ENCODE measurements at places on chromosomes 1 and 21.

DNA sequence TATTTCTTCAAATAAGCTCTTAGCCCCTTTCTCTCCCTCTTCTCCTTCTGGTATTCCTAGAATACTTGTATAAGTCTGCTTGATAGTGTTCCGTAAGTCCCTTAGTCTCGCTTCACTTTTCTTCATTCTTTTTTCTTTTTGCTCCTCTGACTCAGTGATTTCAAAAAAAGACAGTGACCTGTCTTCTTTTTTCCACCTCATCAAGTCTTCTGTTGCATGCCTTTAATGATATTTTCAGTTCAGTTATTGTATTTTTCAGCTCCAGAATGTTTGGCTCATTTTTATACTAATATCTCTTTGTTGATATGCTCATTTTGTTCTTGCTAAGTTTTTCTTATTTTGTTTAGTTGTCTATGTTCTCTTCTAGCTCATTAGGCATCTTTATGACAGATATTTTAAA lies 97.7 kb downstream of the POFUT2 start:
- DNase-seq, result no peak

DNA sequence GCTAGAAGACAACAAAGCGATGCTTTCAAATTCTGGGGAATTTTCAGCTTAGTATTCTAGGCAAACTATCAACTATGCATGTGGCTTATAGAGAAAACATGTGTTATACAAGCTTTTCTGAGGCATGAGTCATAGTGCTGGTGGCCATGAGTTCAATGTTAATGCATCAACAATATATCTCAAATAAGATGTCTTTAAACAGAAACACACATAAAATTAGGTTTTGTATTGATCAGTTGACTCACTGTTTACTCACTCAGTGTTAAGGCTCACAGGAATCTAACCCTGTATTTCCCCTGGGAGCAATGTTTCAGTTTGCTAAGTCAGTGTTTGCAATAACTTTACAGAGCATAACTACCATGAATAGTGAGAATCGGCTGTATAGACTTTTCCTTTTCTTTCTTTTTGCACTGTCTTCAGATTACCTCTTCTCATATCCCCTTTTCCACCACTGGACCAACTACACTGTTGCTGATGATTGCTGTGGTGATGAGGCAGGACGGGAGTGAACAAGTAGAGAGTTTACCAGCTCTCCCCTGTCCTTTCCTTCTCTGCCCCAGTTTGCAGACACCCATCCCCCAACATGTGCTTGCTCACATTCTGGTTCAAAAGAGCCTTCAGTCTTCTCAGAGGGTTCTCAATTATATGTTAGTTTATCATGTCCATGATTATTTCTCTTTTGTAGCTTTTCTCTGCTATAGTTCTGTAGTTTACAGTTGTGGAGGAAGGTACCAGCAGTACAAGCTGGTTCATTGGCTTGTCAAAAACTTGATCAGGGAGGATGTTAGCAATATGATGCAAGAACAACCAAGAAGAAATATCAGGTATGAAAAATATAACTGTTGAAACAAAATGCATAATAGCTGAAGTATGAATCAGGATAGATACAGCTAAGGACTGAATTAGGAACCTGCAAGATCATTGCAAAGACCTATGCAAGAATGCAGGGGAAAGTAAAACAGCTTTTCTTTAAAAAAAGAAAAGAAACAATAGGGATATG lies 23.9 kb downstream of the CD2 start:
- no peak for DNase-seq

DNA sequence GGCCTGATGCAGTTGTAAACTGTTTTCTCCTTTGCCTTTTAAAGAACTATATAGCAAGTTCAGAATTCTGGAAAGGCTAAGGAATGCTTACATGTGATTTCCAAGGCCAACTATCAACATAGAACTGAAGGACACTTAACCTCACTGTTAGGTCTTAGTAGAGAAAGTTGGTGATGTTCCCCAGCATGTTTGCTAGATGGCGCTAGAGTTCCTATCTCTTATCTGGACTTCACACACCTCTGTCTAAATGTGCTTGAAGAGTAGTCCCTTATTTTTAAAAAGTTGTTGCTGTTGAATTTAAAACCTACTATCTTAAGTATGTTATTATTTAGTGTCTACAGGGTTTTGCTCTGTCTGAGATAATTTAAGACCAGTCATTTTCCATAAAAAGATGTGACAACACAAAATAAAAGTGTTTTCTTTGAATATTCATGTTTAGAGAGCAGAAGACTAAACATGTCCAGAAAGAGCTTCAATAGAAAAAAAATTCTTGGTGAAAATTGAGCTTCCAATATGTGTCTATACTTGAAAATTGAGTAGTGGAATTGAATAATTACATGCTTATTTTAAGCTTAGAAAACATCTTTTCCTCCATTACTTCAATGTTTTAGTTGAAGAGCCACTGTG lies 237.3 kb downstream of the S1PR1 start:
- DNase-seq, result no peak

DNA sequence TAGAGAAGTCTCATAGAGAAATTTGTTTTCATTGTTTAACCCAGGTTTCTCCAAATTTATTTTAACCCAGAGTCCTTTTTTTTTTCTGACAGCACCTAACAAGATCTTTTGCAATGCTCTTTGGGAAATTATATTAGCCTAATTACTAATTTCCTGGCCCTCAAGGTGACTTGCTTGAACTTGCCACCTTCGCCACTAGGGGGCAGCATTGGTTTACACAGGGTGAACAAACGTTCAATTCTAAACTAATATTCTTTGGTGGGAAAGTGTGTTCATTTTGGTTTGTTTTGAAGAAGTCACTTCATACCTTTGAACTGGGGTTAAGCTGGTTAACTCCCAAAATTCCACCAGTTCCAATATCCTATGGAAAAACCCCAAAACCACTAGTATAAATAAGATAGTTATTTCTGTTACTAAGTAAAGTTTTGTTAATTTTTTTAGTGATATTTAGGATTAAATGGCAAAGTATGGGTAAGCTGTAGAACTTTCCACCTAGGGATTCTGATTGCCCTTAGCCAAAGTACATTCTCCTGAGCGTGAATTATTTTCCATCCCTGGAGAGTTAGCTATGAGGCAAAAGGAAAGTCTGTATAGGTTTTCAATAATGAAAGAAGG lies 13.0 kb downstream of the CCDC190 start:
- peak; percentile 62 for DNase-seq

GRCh38 chr1:50973255-50973654 lies 3.2 kb downstream of the CDKN2C start:
- DNase-seq, result no peak

- peak; percentile 77 for DNase-seq
These were observed 78.6 kb upstream of the SOD1 start for GRCh38 chr21:31580866-31581276.

GRCh38 chr21:20151741-20152140 lies 846.5 kb upstream of the NCAM2 start:
- no peak for DNase-seq

- DNase-seq, result no peak
These were observed 47.1 kb upstream of the LRRC3 start for GRCh38 chr21:44408226-44408625.

DNA sequence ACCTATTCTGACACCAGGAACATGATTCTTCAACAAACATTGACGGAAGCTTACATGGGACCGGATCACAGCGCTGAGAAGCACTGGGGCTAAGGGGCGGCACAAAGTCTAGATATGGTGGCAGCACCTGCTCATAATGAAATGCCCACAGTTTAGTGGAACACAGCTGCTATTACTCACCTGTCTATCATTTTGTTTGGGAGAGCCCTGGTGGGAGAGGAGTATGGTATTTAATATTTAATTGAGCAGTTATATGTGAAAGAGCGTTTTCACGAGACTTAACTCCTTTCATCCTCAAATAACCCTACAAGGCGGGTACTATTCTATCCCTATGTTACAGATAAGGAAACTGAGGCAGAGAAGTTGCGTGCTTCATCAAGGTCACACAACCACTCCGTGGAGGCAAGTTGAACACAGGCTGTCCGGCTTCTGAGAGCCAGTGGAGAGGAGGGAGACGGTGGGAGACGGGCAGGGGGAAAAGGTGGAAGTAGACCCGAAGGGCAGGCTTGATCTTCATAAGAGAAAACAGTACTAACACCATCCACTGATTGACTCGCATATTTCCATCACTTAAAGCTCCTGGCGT lies 790 bp upstream of the TSNAX start:
- DNase-seq, result no peak

GRCh38 chr1:82799261-82799660 lies 998.5 kb downstream of the ADGRL2 start:
- no peak for DNase-seq

GRCh38 chr1:212566522-212567479 lies 41.8 kb upstream of the ATF3 start:
- peak; percentile 64 for DNase-seq

GRCh38 chr1:26909951-26910342 lies 3.8 kb downstream of the NR0B2 start:
- no peak for DNase-seq

DNA sequence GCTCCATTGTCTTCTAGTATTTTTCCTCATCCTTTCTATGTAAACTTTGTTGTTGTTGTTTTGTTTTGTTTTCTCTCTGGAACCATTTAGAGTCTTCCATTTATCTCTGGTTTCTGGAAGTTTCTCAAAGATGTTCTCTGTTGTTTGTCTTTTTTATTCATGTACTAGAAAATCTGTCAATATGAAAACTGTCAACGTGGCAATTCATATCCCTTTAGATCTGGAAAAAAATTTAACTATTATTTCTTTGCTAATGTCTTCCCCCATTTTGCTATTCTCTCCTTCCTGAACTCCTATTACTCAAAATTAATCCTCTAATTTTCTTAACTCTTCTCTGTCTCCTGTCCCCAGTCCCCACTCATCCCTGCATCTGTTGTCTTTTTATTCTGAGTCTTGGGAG lies 55.9 kb upstream of the LRRN2 start:
- no peak for DNase-seq

DNA sequence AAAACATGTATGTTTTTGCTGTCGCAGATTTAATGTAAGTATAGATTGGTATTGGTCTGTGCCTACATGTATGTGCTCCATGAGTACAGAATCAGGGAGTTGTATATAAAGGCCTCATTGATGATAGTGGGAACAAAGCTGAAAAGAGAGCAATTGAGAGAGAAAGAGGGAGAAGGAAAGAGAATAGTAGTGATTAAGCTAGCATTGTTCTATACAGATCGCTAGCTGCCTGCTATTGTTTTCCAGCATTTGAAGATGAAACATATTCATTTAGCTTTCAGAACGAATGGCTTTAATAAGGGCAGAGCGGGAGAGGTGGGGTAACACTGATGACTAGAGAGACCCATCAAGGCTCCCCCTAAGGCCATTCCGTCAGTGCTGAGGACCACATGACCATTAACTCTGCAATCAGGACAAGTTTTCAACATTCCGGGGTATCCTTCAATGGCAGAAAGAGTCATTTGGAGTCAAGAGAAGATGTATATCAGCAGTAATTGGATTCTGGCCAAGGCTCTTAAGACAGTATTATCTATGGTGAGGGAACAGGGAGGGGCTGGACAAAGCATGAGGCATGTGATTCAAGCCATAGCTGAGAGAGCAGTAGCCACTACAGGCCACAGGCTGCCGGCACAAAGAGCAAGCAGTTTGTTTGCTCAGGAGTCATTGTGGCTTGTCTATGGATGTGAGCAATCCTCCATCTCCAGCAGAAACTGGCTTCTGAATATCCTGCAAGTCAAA lies 176.5 kb downstream of the PBX1 start:
- DNase-seq, result no peak

DNA sequence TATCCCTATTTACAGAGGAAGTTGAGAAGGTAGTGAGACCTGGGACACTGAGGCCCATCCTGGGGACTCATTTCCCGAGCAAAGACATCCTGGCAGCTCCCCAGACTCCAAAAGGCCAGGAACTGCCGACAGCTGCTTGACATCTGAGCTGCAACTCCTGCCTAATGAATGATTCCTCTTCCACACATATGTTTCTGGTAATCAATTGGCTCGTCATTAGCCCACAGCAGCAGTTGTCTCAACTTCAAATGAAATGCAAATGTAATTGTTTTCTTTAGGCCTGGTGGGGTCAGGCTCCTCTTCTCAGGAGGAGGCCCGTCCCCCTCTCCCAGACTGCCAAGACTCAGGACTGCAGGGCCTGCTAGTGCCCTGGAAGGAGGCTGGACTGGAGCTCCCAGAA lies 61.8 kb upstream of the DISP3 start:
- no peak for DNase-seq

- DNase-seq, result no peak
These were observed 16.2 kb upstream of the DNASE2B start for GRCh38 chr1:84382127-84382526.

DNA sequence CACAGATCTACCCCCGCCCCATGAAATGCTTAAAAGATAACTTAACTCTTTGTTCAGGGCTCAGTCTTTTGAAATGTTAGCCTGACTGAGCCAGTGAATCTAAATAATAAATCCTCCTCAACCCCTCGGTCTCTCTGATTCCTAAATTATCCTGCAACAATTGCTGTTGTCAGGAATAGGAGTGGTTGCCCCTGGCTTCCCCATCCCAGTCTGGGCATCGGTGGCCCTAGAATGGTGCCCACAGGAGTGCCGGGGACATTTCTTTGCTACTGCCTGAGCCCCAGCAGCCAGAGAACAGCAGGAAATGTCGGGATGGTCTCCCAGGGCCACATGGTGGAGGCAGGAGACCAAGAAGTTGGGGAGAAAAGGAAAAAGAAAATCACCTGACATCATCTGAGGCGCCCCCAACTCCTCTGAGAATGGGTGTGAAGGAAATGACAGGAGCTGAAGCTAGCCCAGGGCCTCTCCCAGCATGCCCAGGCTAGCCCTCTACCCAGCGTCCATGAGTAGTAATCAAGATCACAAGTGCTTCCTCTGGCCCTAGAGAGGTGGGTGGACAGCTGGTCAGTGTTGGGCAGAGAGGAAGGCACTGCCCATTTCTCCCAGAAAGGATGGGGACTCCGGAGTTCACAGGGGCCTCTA lies 1.6 kb downstream of the PADI4 start:
- no peak for DNase-seq

GRCh38 chr21:36841866-36842265 lies 124.6 kb downstream of the HLCS start:
- no peak for DNase-seq

- no peak for DNase-seq
These were observed 17.6 kb downstream of the RNU5D-1 start for GRCh38 chr1:44713321-44713781.

- DNase-seq, result no peak
These were observed 413.5 kb downstream of the DUSP10 start for GRCh38 chr1:221328371-221328770.

GRCh38 chr1:63928186-63929105 lies 154.6 kb downstream of the ROR1 start:
- no peak for DNase-seq

DNA sequence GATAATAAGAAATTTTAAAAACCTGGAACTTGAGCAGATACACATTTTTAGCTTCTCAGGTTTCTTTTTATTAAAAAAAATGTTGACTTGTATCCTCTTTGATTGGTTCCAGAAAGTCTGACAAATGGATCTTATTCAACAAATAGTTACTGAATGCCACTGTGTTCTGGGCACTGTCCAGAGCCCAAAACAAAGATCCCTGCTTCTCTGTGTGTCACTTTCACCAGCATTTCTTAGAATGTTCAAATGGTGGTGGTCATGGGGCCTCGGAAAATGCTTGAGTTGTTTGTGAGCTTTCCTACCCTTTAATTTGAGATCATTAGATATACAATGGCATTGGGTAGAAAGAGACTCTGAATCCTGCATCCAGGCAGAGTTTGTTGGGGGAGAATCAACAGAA lies 19.9 kb downstream of the ACTN2 start:
- DNase-seq, result no peak
